ENCODE measurements at places on chromosomes 11 and 22.

DNA sequence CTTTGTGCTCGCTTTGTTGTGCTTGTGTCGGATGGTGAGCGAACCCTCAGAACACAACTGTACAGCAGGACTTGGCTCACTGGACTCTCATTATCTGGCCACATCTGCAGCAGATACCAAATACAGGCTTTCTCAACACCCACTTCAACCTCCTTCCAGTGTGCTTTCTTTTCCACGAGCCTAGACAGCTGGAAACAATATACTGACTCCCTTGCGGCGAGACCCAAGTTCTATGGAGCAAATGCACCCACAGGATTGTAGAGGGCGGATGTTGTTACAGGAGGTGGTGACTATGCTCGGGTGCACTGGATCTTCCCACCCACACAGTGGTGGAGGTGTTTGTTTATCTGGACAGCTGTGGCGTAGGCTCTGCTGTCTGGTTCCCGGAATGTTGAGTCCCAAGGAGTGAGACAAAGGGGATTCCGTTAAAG, 204.3 kb downstream of the TENM4 start:
- no peak for DNase-seq

GRCh38 chr11:94557992-94558391, 9.2 kb upstream of the PIWIL4 start:
- DNase-seq, result no peak

- DNase-seq, result no peak
Measured at GRCh38 chr11:42812361-42812760, 499.4 kb upstream of the API5 start.

- no peak for DNase-seq
Measured at GRCh38 chr11:64428693-64429092, 69.7 kb downstream of the RPS6KA4 start.

GRCh38 chr11:102317768-102318103, 452 bp downstream of the BIRC3 start:
- DNase-seq, result no peak

DNA sequence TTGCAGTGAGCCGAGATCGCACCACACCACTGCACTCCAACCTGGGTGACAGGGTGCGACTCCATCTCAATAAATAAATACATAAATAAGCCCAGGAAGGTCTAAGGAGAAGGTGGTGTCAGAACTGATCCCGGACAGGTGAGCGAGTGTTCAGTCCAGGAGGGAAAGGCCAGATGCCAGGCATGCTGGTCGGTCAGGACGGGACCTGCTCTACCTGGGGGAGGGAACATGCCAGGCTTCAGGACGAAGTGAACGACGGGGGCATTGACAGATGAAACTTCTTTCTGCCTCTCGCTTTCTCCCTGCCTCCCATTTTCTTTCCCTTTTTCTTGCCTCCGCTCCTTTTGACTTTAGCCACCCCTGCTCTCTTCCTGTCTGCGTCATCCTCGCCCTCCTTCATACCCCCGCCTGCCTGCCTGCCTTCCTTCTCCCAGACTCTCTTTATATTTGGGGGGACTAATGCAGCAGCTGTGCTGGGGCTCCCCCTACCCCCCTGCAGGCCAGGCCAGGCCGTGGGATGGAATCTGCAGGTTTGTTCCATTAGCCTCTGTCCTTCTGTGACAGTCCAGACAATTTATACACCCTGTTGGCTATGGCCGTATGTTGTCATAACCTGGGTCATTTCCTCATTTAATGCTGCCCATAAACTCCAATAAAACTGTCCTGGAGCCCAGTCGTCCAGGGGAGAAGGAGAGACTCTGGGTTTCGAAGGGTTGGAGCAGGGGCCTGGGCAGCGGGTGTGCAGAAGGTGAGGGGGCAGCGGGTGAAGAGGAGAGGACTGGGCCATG, 209.2 kb upstream of the TBCEL start:
- no peak for DNase-seq

DNA sequence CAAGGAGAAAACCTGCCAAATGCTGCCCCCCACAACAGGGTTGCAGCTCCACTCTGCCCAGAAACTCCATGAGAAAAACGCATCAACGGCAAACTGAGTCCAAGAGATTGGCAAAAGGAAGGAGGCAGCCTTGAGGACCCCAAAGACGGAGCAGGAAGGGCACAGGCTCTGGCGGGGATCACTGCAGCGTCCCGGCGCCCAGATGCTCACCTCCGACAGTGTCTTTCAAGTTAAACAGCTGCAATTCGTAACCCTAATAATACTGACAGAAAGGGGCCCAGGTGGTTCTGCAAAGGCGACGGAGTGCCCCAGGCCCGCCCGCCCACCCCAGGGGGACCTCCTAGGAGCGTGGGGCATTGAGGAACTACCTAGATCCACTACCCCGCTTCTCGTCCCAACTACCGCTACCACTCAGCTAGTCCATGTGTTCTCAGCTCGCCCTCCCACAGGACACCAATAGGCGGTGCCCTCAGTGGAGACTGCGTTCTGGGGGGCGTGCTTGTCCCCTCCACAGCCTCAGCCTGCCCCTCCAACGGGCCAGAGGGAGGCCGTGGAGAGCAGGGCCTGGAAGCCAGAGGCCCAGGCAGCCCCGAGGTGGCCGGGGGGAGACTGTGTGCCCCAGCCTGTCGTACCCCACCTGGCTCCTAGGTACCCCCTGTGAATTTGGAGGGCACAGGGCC, 127.4 kb downstream of the PHF21B start:
- DNase-seq, result no peak

GRCh38 chr11:16925561-16926065, 88.6 kb downstream of the PLEKHA7 start:
- no peak for DNase-seq

DNA sequence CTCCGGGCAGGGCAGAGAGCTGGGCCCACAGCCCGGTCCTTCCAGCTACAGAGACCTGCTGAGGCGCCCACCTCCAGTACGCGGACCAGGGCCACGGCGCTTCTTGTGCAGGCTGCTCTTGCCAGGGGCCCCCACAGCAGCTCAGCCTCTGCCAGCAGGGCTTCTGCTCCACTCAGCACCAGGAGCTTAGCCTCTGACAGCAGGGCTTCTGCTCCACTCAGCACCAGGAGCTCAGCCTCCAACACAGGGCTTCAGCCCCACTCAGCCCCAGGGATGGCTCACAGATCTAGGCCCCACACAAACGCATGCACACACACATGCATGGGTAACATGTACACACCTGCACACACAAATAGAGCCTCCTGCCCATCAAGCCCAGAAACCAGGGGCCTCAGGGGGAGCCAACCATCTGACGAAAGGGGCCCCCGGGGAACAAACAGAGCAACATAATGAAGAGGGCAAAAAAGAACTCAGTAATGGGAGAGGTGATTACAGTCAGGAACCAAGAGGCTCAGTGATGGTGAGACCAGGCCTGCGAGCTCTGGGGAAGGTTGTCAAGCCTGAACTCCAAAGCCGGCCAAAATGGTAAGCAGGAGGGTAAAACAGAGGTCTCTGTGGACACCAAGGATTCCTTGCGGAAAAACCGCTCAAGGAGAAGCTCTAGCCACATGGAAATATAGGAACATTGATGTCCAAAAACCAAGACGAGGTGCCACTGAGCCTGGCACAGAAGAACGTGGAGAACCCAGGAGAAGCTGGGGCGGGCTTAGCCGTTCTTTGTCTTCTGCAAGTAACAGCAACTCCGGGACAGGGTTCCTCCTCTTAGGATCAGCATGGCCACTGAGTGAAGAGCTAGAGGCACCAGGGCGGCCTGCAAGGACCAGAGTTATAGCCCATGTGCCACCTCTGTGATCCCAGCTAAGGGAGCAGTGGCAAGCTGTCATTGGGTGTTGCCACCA, 46.5 kb downstream of the GNB1L start:
- no peak for DNase-seq

GRCh38 chr11:118213781-118214180, 11.0 kb downstream of the JAML start:
- DNase-seq, result no peak

DNA sequence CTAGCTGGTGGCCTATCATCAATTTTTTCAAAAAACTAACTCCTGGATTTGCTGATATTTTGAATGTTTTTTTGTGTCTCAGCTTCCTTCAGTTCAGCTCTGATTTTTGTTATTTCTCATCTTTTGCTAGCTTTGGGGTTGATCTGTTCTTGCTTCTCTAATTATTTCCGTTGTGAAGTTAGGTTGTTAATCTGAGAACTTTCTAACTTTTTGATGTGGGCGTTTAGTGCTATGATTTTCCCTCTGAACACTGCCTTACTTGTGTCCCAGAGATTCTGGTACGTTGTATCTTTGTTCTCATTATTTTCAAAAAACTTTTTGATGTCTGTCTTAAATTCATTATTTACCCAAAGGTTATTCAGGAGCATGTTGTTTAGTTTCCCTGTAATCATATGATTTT, 19.1 kb downstream of the NARS2 start:
- no peak for DNase-seq

- DNase-seq, result no peak
Measured at GRCh38 chr11:555780-556661, 4.5 kb downstream of the LMNTD2 start.

- DNase-seq, result no peak
Measured at GRCh38 chr22:17149076-17149815, 9.8 kb downstream of the HDHD5 start.

GRCh38 chr11:2321311-2321683, 19.5 kb downstream of the TSPAN32 start:
- DNase-seq, result no peak

- DNase-seq, result no peak
Measured at GRCh38 chr11:132064987-132065620, 694.7 kb downstream of the NTM start.

- no peak for DNase-seq
Measured at GRCh38 chr22:19823902-19824211, 30.8 kb downstream of the GNB1L start.

All from activated CD8-positive, alpha-beta memory T cell treated with anti-CD3 and anti-CD28 coated beads for 1 hour (primary cell).